Stimulated activated CD8-positive, alpha-beta memory T cell treated with anti-CD3 and anti-CD28 coated beads, Interleukin-2, amount 100 ng/mL, for 1 hour (primary cell): ENCODE measurements at places on chromosomes 5 and 9.

DNA sequence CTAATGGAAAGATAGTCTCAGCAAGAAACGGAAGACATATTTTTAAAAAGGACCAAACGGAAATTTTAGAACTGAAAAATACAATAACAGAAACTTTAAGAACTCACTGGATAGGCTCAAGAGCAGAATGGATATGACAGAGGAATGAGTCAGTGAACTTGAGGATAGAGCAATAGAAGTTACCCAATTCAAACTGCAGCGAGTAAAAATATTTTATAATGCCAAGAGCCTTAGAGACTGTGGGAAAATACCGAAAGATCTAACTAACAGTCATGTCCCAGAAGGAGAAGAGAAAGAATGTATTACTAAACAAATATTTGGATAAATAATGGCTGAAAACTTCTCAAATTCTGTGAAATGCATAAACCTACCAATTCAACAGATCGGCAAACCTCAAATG, 40.8 kb downstream of the ADAMTS2 start:
- no peak for DNase-seq

DNA sequence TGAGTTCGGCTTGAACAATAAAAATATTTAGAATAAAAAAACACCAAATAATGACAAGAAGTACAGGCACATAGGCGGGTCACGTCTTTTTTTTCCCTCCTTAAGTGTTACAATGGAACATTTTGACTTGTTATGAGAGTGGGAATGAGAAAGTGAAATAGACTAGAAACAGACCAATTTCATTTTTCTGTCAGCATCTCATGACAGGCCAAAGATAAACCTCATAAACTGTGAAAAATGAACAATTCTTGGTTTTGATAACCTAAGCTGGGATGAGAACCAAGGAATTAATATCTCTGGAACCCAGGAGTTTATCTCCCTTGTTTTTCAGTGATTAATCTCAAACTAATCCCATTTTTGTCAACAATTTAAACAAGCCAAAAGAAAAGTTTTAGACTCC, 299.5 kb downstream of the SLIT3 start:
- DNase-seq: no peak

DNA sequence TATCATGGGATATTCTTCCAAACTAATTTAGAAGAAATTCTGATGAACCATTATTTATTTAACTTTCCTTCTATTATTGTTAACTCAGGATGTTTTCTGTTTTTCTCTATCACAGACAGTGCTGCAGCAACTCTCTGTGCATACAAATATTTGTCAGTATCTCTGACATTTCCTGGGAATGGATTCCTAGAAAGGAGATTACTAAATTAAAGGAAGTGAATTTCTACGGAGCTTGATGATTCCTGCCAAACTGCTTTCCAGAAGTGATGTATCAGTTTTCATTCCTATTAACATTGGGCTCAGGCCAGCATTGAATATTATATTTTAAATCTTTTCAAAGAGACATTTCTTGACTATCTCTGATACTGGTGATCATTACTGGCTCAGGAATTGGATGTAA, 26.0 kb upstream of the MAST4 start:
- DNase-seq: no peak

- DNase-seq: no peak
Measured at GRCh38 chr5:142015781-142016533, 3.1 kb upstream of the GNPDA1 start.

GRCh38 chr5:1887588-1888360, 5.0 kb upstream of the IRX4 start:
- DNase-seq: no peak

DNA sequence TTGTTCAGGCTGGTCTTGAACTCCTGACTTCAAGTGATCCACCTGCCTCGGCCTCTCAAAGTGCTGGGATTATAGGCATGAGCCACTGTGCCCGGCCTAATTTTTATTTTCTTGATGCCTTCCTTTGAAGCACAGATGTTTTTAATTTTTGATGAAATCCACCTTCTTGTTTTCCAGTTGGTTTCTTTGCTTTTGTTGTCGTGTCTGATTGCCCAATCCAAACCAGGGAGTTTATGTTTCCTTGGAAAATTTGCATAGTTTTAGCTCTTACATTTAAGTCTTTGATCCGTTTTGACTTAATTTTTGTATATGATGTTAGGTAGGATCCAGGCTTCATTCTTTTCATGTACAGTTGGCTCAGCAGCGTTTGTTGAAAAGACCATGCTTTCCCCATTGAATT, 15.2 kb downstream of the EHMT1 start:
- no peak for DNase-seq

GRCh38 chr5:149240354-149240998, 31.2 kb upstream of the AFAP1L1 start:
- peak; percentile 59 for DNase-seq

GRCh38 chr5:87746341-87746740, 333.6 kb upstream of the CCNH start:
- no peak for DNase-seq

DNA sequence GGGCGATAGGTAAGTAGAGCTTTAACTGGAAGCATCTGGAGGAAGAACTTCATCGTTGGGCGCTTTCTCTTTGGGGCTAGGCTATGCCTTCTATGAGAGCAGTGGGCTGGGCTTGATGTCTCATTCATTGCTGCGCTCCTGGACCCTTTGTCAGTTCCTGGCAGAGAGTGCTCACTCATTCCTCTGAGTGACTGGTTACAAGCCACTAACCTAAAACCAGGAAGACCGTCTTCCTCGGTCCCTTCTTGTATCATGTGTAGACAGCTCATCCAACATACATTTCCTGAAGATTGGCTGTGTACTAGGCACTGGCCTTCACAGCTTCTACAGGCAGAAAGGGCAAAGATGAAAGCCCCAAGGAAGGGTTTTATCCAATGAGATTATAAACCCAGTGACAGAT, 6.4 kb downstream of the SWI5 start:
- no peak for DNase-seq

- DNase-seq: no peak
Measured at GRCh38 chr5:90709323-90710155, 150.9 kb downstream of the ADGRV1 start.

DNA sequence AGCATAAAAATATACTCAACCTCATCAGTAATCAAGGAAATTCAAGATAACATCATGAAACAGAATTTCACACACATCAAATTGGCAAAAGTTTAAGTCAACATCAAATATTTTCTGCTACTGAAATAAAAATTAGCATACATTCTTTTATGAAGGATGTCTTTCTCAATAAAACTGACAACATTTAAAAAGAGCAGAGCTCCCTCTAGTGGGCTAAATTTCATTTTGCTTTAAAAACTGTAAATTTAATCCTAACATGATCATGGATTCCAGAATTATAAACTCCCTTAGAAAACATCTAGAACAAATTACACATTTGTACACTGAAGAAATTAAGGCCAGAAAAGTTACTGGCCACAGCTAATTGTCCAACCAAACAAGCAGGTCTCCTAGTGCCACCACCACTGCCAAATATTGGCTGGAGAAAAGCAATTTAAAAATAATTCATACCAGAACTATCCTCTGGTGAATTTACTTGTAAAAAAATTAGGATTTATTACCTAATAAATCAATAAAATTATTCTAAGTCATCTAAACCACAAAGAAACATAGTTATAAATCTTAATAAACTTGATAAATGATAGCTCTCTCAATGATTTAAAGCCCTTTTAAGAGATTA, 31.2 kb downstream of the DEPDC1B start:
- DNase-seq: no peak

- DNase-seq: no peak
Measured at GRCh38 chr5:2879701-2880100, 128.2 kb upstream of the IRX2 start.

DNA sequence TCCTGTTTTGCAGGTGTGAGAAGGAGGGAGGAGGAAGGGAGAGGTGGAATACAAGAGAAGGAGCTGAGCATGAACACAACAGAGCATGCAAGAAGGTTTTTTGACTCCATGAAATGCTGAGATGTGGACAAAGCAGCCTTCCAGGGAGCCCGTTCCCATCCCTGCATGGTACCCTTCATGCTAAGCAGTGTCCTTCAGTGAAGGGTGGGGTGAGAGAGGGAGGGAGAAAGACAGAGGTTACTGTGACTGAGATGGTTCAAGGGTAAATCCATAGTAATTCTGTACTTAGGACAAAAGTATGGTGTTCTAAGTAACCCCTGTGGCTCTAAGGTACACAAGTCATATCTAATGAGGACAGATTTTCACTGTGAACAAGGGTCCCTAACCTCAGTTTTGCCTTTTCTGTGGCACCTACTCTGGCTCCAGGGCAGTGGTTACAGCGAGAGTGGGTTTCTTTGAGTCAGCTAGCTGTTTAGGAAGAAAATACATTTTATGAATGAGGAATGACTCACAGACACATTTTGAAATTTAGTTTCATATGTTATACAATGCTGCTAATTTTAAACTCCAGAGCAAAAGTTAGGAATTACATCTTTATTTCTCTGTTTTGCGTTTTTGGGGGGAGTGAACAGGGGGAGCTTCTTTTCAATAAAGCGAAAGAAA, 184.9 kb upstream of the SLC12A2 start:
- DNase-seq: no peak

DNA sequence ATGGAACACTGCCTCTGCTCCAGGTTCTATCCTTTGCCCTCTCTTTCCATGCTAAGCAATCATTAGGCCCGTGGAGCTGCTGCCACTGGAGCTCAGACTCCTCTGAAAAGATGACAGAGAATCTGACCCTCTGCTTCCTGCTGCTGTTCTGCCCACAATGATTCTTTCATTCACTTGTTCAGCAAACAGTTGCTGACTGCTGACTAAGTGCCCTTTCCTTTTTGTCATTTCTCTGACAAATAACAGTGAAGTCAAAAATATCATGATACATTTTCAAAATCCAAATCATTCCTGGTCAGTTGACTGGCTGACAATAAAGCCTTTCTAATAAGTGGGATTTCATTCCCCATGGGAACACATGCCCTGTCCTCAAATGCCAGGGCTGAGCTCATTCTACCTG, 110.1 kb downstream of the SIL1 start:
- no peak for DNase-seq

DNA sequence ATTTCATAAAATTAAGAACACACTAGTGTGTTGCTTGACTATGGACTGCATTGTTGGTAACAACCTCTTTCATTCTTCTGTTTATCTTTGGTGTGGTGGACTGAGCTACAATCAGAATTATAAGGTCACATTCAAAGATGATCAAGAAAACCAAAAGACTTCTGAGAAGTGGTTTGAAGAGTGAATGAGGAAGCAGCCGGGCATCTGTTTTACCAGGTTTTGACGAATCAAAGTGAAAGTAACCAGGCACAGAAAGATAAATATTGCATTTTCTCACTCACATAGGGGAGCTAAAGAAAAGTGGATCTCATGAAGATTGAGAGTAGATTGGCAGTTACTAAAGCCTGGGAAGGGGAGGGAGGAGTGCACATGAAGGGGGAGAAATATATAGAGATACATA, 589.1 kb downstream of the ZNF608 start:
- DNase-seq: no peak

DNA sequence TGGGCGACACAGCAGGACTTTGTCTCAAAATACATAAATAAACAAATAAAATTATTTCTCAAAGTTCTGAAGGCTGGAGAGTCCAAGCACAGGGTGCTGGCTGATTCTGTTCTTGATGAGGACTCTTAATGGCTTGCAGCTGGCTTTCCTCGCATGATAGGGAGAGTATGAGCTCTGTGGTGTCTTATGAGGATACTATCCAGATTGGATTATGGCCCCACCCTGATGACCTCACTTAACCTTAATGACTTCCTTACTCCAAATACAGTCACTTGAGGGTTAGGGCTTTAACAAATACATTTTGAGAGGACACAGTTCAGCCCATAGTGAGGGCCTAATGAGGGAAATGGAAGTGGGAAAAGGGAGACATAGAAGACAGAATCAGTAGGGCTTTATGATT, 87.7 kb downstream of the FOCAD start:
- no peak for DNase-seq

DNA sequence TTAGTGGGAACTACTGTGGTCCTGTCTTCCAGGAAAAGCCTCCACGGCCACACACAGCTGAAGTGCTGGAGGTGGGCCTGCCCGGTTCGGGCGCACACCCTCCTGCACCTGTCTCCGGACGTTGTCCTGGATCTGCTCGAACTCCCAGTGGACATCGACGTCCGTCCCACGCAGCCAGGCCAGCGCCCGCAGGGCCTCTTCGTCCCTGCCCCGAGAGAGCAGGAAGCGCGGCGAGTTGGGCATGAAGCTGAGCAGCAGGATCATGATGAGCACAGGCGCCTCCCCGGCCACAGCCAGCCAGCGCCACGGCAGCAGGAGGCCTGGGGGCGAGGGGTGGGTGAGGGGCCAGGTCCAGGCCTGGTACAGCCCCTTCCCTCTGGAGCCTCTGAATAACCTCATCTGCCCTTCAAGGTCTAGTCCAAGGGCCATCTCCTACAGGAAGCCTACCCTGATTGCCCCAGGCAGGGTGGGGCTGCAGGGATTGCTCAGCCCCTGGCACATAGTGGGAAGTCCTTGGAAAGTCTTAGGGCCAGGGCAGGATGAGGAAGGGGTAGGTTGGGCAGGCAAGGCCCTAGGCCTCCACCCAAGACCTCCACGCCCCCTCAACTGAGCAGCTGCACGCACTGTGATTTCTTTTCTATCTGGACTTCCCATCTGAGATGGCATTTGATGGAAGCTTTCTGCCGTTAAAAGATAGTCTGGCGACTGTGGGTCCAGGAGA, 3.4 kb downstream of the SLC2A6 start:
- DNase-seq: no peak

DNA sequence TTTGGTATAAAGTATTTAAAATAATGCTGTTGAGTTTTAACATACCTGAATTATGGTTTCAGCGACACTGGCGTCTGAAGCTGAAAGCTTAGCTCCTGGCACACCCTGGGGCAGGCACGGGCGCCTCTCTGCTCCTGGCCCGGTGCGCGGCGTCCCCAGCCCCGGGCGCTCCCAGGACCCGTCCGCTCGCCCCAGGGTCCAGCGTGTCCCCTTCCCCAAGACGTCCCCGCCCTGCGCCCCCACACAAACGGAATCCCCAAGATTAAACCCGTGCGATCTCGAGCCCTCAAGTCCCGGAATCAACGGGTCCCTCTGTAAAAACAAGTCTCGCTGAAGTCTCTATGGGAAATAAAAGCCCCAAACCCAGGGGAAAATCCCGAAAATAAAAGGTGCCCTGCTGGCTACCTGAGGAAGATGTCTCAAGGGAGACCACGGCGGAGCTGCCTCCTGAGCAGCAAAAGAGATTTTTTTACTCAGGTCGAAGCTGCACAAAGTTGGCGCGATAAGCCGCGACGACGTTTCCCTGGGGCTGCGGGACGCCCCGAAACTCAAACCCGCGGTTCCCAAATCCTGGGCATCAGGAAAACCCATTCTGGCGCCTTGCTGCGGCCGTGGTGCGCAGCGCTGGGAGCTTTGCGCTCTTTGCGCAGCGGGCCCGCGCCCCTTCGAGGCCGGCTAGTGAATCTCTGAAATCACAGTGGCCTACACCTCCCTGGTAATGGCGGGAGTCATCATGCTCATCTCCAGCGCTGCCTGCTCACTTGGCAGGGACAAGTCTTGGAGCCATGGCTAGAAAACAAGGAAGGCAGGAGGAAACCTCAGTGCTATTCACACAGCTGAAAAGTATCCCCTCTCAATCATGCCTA, 6.3 kb upstream of the IFNA8 start:
- DNase-seq: no peak

GRCh38 chr5:92629000-92629399, 952.0 kb downstream of the NR2F1-AS1 start:
- no peak for DNase-seq
